ENCODE measurements at places on chromosomes 13 and 19.

DNA sequence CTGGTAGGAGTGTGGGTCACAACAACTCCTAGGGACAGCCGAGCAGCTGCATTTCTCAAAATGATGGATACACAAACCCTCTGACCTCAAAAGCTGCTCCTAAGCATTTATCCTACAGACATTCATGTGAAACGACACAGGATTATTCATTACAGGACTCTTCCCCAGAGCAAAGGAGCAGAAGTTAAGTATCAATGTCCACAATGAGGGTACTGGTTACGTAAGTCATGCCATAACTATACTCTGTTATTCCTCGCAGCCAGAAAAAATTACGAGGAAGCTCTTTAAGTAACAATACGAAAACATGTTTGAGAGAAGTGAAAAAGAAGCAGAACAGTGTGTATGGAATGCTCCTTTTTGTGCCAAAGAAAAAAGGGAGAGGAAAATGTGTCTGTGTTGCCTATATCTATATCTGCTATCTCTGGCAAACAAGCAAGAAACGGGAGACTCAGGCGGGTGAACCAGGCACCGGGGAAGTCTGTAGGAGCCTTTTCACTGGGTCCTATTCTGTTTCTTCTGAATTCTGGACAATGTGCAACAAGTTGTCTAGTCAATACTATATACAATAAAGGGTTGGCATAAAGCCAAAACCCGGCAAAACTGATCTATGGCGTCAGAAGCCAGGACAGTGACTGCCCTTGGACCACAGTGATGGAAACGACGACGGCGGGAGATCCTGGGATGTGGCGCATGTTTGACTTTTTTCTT, 1.3 kb downstream of the ISOC2 start:
- DNase-seq = no peak

DNA sequence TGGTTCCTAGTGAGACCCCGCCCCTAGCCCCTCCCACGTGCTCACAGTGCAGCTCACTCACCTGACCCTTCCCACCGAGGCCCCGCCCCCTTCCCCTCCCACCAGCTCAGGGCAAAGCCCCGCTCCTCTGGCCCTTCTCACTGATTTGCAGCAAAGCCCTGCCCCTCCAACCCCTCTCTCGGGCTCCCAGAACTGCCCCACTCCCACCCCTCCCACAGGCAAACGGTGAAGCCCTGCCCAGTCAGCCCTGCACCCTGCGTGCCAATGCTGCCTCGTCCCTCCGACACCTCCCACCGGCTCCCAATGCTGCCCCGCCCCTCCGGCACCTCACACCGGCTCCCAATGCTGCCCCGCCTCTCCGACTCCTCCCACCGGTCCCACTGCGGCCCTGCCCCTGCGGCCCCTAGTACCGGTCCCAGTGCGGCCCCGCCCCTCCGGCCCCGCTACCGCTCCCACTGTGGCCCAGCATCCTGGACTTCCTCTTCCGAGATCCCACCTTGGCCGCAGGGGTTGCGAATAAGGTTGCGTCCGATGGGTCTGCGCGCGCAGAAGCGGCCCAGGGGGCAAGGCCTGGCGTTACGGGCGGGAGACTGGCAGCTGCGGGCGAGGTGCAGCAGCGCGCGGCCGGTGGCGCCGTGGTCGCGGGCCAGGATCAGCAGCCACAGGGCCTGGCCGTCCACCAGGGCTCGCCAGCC, 834 bp downstream of the FBXO27 start:
- peak; percentile 64 for DNase-seq

- DNase-seq = no peak
Measured at GRCh38 chr13:79468819-79469218, 12.1 kb upstream of the NDFIP2 start.

GRCh38 chr19:57171551-57172081, 4.3 kb upstream of the DUXA start:
- no peak for DNase-seq

DNA sequence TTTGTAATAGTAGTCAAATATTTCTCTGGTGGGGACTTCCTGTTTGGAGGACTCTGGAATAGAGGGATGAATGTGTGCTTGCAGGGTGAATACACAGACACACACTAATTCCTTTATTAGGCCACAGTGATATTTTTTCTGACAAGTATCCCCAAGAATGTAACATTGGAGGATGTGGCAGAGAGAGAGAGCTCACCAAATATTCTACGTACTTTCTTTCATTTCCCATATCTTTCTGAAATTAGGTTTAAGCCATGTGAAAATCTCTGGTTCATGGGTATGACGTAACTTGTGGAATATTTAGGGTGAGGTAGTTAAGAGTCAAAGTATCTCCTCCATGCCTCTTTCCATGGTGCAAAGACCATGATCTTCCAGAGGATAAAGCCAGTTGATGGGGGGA, 463.4 kb downstream of the DIAPH3 start:
- DNase-seq = no peak

DNA sequence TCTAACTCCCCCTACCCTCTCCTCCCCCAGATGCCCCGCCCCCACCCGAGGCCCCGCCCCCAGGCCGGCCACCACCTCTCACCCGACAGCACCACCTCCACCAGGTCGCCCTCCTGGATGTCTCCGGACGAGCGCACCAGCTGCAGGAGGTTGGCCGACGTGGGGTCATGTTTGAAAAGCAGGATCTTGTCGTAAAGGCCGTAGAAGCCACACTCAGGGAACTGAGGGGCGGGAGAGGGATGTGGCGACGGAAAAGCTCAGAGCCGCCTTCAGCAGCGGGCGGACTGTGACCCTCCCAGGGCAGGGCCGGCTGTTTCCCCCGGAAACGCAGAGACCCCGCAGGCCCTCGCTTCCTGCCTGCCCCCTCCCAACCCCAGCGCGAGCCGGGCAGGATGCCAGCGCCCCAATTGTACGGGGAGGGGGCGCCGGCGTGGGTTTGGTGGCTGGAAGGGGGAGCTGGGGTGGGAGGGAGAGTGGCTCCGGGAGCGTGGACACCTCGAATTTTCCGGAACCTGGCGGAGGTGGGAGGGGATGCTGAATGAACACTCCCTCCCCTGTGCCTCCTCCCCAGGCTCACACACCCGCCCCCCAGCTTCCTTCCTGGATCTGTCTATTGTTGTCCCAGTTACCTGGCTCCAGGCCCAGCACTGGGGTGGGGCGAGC, 3.0 kb downstream of the PRKD2 start:
- DNase-seq = peak; percentile 41

DNA sequence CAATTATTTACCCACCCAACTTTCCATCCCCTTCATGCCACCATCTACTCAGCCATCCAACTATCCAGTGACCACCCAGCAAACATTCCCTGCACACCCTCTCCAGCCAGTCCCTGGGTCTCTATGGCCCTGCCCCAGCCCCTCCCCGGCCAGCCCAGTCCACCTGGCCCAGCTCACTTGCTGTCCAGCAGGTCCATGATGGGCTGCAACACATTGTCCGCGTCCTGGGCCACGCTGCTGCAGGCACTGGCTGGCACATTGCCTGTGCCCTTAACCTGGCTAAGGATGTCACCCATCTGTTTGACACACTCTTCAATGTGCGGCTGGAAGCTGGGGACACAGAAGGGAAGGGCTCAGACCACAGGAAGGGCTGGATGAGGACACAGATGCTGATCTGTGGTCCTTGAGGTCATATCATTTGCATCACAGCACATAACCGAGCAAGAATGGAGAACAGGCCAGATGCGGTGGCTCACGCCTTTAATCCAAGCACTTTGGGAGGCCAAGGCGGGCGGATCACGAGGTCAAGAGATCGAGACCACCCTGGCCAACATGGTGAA, 61.6 kb downstream of the UNC13A start:
- no peak for DNase-seq

DNA sequence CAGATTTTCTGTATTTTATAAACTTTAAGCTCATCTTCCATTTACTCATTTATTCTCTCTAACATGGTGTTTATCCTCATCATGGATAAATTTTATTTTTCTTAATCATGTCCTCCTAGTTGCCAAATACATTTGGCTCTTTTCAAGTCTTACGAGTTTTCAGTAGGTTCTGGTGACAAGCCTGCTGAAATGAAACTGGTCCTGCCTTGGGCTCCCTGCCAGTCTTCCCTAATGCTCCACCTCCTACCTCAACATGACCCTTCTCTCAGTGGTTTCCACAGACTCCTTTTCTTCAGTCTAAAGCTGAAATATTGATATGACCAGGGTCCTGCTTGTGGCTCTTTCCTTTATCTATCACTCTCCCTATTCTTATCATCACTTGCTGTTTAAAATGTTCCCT, 81.2 kb downstream of the TRPC4 start:
- no peak for DNase-seq

GRCh38 chr19:45632468-45633196, 6.6 kb downstream of the EML2 start:
- DNase-seq = no peak

DNA sequence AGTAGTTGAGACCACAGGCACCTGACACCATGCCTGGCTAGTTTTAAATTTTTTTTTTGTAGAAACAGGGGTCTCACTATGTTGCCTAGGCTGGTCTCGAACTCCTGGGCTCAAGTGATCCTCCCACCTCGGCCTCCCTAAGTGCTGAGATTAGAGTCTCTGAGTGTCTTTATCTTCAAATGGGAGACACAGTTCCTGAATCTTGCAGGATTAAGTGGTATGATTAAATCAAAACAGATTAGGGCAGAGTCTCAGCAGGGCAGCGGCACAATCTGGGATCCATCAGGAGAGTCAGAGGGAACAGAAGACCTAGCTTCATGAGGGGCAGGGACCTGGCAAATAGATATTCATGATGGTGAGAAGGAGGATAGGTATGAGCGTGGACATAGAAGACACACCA, 953 bp downstream of the RLN3 start:
- DNase-seq = no peak

DNA sequence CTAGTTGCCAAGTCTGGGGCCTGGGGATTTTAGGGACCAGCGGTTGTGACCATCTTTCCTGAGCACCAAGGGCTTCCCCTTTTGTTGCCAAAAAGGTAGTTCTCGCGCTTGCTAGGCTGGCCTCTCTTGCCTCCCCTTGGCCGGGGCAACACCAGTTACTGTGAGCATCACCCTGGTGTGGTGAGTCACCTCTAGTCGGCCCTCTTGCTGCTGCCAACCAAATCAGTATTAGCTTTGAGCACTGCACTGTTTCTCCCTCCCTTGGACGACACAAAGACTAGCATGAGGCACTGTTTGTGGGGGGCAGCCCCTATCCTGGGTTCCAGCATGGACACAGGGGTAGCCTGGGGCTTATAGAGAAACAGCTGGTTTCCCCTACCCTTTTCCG, 6.9 kb downstream of the SYDE1 start:
- no peak for DNase-seq

DNA sequence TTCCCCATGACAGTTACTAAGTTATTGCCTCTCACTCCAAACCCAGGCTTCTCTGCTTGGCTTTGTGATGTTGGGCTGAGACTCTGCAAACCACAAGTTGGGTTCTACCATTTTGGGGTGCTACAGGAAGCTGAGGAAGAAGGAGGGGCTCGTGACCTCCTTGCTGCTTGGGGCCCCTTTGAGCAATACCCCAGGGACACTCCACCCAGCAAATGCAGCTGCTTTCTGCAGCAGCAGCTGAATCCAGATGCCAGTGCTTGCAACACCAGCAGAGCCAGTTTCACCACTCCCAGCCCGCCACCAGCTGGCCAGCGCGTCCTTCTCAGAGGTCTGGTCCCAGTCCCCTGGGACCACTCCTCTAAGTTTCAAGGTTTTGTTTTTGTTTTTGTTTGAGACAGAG, 22.0 kb upstream of the UBAC2 start:
- DNase-seq = no peak
